ENCODE measurements at places on chromosomes 12 and 14.

DNA sequence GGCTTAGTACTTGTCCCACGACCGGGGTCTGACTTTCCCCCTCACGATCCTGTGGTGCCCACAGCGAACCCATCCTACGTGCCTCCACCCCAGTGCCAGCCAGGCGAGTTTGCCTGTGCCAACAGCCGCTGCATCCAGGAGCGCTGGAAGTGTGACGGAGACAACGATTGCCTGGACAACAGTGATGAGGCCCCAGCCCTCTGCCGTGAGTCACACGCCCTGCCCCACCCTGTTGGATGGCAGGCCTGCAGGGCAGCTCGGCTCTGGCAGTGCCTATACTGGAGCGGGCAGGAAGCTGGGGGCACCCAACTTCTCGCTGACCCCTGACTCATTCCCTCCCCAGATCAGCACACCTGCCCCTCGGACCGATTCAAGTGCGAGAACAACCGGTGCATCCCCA, 18.3 kb upstream of the LRP1-AS start:
- no peak for DNase-seq

DNA sequence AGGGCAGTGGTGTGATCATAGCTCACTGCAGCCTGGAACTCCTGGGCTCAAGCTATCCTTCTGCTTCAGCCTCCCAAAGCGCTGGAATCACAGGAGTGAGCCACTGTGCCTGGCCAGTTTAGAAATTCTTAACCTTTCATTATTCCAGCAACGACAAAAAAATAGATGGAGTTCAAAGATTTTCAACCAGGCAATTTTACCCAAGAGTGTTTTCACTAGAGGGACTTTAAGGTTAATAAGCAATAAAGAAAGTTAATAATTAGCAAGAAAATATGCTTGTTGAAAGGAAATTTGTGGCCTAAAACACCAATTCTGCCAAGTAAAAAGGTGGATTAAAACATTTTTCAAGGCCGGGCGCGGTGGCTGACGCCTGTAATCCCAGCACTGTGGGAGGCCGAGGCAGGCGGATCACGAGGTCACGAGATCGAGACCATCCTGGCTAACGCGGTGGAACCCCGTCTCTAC, 14.8 kb downstream of the CDKL1 start:
- no peak for DNase-seq

DNA sequence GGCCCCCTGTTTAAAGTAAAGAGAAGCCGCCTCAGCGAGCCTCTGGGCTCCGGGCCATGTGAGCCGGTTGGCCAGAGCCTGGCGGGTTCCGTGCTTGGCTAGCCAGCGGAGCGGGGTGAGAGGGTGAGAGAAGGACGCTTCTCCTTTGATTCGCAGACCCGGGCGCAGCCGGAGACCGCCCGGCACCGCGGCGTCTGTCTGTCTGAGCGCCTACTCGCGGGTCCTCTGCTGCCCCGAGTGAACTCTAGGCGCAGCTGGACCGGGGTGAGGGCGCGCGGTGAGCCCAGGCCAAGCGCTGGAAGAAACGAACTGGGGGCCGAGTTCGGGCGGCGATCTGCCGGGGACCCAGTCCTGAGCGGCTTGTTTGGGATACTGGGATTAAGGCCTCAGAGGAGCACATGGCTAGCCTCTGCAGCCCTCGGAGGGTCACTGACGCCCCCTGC, 41.4 kb upstream of the TBX5 start:
- no peak for DNase-seq

- no peak for DNase-seq
Observed at GRCh38 chr14:89842837-89843236, 111.7 kb downstream of the EFCAB11 start.

DNA sequence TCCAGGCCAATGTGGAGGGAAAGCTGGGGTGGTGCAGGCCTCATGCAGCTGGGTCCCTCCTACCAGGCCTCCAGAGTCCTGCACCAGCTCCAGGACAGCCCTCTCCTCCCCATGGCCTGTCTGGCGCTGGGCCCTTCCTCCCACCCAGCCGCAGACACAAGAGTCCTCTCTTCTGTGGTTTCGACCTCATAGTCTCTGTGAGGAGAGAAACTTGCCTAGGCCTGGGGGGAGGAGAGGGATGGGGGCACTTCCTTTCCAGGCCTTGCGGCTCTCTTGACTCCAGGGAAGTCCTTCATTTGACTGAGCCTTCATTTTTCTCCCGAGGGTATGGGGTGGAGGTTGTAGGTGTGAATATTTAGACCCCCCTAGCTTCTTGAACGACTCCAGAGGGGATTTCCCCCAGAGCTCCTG, 2.3 kb downstream of the MMP14 start:
- DNase-seq: peak; percentile 82

- no peak for DNase-seq
Observed at GRCh38 chr14:37864861-37865718, 269.7 kb downstream of the TTC6 start.

DNA sequence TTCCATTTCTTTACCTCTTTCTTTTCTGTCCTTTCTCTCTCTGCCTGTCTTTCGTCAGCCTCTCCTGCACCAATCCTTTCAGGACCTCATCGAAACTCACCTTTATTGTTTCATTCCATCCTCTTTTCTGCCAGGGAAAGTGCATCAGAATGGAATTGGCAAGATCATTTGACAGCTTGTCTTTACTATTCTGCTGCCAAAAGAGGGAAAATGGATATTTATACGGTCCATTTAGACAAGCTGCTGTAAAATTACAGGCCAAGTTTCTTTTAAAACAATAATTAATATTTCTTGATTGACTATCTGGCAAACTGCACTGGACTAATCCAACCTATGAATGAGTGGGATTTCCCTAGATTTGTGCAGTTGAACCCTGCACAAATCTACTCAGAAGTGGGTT, 7.6 kb upstream of the SRGAP1 start:
- no peak for DNase-seq

DNA sequence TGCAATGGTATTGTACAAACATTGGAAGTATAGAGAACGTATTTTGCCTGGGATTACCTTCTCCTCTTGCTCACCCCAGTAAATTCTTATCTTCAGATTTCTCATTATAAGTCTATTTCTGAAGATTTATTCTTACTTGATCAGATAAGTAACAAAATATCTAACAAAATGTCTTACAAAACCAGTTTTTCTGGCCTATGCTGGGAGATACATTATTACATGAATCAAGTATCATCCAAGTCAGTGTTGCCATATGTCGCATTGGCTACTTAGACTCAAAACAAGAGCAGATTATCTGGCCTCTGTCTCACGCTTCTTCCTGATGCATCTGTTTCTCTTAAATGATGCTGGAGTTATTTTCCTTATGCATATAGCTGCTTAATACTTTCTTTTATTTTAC, 408.5 kb downstream of the CCER1 start:
- no peak for DNase-seq

DNA sequence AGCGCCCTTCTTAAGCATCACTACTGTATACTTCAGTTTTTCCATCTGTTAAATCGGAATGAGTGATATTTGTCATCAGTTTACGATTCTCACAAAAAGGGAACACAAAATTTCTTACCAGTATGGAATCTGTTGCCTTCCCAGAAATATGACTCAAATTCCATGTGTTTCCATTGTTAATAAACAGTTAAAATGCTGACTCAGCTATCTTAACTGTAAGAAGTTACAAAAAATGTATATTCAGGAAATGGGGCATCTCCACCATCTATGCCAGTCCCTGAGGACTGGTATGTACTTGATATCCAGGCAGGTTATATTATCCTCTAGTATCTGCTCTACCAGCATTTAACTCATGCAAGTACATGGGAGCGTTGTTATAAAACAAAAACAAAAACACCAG, 2.4 kb upstream of the COX16 start:
- no peak for DNase-seq

- no peak for DNase-seq
Observed at GRCh38 chr14:55846826-55847446, 266.9 kb downstream of the KTN1 start.

GRCh38 chr12:38906482-38907200, 1.2 kb upstream of the CPNE8 start:
- peak; percentile 96 for DNase-seq

DNA sequence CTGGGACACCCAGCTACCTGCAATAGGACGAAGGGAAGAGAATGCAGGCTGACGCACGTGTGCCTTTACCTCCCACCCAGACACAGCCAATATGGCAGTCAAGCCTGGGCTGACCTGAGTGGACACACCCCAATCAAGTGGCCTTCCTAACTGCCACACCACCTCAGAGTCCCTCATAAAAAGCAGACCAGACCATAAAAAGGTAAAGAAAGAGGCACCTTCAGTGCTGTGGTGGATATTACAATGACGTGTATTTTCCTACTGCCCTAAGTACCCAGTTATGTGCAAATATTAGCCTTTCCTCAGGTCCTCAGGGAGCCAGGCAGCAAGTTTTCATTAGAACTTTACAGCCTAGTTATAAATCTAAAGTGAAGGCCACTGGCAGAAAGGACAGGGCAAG, 75.8 kb downstream of the KCNK10 start:
- no peak for DNase-seq

DNA sequence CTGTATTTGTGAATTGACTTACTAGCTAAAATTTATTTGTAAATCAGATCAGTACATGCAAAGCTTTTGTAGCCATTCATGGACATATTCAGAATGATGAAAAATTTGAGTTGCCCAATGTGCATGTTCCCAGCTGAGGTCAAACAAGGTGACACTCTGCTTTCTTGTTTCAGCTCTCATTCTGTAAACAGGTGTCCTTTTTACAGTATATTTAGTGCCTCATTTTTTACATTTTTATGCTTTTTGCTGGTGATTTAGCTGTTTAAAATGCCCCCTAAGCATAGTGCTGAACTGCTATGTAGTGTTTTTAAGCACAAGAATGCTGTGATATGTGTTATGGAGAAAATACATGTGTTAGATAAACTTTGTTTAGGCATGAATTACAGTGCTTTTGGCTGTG, 76.3 kb downstream of the MIA2 start:
- no peak for DNase-seq

DNA sequence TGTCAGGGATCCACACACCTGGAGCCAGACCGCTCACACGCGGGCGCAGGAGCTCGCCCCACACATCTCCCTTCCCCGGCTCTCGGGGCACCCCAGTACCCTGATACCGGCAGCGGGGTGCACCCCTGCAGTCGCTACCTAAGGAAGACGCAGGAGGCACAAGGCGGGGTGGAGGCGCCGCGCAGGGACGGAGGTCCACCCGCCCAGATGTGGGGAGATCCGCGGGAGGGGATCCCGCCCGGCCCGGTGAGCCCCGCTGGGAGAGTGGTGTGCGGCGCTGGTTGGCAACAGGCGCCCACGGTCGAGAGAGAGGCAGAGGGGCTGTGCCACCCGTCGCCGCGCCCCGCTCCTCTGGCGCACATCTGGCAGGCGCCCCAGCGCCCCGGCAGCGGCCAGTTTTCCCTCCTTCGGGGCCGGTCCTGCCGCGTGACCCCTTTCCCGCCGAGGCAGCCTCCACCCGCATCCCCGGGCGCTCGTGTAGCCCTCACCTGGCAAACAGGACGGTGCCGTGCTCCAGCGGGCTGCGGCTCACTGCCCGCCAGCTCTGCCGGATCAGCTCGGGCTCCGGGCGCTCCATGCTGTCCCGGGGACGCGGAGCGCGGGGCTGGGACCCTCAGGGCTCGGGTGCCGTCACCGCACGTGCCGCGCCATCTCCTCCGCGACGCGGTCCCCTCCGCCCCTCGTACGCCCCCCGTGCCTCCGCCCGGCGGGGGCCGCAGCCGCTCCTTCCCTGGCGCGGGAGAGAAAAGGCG, 469 bp downstream of the NGB start:
- no peak for DNase-seq

- no peak for DNase-seq
Observed at GRCh38 chr12:19243551-19243950, 114.0 kb downstream of the PLEKHA5 start.

DNA sequence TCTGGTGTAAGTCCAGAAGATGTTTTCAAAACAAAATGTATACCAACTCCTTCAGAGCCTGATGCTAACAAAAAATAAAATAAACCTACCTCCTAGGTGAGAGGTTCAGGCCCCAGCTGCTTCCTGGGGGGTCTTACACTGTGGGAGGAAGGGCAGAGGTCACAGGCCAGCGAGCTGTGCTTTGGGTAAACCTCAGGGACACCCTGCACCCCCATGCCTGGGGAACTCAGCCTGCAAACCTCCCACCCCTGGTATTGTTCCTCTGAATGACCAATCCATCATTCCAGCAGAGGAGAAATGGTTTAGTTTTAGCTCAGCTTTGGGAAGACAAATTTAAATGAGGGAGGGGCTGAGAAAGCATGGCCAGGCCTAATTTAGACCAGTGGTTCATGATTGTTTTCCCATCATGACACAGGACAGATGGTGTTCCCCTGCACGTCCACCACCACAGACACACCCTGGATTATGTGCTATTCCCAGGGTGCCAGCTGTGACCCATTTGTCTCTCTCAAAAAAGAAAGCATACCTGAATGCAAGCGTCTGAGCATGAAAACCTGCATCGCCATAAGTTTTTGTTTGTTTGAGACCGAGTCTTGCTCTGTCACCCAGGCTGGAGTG, 14.5 kb upstream of the TFCP2 start:
- no peak for DNase-seq

- DNase-seq: peak; percentile 46
Observed at GRCh38 chr12:56721216-56721615, 3.9 kb downstream of the NACA start.

All from KBM-7 (cell line).